ENCODE measurements at places on chromosomes 2 and 18.

GRCh38 chr2:138476940-138477339 lies 24.6 kb upstream of the SPOPL start:
- no peak for DNase-seq

DNA sequence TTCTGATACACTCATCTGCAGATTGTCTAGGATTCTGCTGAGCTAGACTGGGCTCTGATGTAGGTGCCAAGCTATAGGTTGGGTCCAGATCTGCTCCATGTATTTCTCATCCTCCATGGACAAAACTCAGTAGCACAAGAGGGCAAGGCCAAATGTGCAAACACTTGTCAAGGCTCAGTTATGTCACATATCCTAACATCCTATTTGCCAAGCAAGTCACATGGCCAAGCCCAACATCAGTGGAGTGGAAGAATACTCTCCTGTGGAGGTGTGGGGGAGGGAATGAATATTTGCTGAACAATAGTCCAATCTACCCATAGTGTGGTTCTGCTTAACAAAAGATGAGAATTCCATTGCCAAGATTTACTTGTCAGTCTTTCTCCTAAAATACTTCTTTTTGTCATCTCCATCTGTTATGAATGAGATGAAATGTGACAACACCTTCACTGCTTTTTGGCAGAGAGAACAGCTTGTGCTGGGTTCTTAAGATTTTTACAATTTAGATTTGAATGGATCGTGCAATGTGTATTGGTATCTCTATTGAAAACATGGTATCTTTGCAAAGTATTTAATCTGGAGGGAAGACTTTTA lies 89.9 kb downstream of the OXER1 start:
- no peak for DNase-seq

DNA sequence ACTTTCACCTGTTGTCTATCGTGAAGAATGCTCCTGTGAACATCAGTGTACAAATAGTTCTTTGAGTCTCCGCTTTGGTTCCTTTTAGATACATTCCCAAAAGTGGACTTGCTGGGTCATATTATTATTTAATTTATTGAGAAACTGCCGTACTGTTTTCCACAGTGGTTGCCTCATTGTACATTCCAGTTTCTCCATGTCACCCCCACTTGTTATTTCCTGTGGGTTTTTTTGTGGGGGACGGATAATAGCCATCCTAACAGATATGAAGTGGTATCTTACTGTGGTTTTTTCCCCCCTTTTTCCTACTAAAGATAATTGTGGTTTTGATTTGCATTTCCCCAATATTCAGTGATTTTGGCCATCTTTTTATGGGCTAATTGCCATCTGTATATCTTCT lies 53.8 kb downstream of the SMCHD1 start:
- no peak for DNase-seq

DNA sequence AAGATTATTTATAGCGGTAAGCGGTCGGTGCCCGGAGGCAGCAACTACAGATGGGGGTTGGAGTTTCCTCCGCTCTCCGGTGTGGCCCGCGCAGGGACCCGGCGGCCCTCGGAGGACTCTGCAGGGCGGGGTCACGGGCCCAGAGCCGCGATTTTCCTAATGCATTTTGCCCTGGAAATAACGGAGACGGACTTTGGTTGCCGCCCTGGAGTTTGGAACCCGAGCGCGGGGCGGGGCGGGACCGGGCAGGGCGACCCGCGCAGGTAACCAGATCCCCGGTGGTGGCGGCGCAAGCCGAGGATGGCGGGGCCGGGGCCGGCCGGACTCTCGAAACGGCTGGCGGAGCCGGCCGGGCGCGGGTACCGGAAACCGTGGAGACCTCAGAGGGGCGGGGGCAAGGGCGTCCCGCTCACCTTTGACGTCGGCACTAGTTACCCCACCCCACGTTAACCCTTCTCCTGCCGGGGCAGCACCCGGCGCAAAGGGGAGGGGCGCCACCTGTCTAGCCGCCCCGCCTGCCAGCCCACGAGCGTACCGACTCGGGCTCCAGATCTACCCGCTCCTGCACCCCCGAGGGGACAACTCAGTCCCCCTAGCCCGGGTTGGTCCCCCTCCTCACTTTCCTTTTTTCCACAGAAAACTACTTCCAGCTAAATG lies 2.9 kb downstream of the CYP26B1 start:
- DNase-seq: no peak

DNA sequence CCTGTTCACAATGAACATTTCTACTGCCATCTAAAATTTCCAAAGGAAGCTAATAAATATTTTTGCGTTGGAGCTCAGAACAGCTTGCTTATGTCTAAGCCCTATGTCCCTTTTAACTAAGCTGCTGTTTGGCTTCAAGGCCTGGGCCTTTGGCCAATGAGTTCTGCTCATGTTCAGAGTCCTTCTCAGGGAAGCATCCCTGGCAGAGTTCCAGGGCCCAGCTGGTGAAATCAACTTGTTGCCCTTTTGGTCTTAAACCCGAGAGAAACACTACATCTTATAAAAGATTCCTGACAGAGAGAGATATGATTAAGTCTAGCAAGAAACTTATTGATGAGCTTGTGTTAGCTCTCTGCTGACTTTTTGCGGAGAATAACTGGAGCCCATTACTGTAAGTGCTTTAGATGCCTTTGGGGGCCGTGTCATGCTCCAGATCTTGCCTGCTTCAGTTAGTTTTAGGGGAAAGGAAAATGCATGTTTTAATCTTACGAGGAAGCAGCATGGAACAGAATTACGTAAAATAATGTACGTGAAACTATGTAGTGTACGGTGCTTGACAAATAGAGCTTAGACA lies 102.5 kb upstream of the NOSTRIN start:
- no peak for DNase-seq

DNA sequence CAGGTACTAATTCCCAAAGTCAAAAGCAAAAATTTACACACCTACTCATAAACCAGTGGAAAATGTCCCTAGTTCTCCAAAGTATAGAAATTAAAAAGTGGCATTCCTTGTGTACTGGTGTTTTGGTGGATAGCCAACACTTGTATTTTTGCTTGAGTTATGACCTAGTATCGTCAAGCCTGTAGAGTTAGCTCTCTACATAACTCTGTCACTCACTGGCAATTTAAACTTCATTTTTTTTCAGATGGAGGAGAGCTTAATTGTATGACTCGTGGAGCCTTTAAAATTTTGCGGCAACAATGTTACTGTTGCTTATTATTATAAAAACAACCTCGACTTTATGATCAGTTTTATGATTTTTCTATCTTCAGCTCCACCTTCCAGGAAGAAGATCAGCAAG lies 58.7 kb downstream of the ITGB6 start:
- no peak for DNase-seq

DNA sequence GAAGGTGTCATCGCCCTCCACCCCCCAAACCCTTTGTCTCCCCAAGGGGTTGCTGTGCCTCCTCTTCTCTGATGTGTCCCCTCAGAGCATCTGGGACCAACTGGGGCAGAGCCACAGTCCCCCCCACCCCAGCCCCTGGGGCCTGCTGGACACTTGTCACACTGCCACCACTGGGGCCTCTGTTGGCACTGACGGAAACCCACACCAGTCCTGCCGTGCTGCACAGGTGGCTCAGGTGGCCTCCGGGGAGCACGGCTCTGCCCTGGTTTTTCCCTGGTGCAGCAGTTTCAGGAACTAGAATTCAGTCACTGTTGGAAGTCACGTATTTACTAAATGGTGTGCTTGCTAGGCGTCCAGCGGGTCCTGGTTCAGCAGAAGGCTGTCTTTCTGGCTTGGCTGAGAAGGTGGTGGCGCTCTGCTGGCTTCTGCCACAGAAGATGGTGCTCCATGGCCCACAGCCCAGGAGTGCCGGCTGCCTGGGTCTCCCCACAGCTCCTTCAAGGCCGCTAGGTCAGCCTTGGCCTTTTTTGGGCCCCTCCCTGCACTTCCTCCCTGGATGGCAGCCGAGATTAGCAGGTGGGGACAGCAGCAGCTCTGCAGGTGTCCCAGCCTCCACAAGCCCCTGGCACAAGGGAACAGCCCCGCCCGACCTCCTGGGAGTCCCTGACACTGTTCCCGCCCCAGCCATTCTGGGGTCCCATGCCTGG lies 18.6 kb upstream of the KLHL30 start:
- no peak for DNase-seq

GRCh38 chr18:23068011-23068410 lies 67.3 kb upstream of the CABLES1 start:
- no peak for DNase-seq
